ENCODE measurements at places on chromosomes 6 and 20.
A peak's percentile ranks its signal among the peaks of the same experiment; 100 is the strongest.

DNA sequence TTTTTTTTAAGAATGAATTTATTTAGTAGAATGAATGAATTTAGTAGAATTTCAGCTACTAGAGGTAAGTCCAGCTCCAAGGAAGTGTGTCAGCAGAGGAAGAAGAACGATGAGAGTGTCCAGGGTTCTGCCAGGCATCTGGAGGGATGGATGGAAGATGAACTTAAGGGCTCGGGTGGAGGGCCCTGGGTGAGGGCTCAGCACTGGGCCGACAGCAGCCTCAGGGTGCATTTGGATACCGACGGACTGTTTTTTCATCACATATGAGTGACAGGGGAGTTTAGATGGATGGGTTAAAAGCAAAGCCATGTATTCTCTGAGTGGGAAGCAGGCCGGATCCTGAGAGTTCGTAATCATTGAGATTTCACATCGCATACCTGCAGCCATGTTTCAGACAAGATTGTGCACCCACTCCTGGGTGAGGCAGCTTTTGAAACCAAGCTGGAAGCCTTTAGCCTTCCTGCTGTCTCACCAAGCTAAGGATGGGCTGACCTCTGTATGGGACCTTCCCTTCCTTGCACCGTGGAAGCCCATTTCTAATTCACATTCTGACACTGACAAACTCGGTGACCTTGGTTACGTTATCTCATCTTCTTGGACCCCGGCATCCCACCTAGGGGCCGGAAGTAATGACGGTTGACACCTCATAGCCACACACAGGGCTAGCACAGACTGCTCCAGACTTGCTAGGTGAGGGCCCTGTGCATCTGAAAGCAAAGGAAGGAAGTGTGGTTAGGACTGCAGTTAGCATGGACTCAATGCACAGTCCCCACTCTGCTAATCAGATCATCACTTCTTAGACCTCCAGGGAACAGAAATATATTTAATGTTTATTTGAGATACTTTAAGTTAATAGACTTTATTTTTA, 228.5 kb downstream of the SLC24A3 start:
- no peak for DNase-seq

DNA sequence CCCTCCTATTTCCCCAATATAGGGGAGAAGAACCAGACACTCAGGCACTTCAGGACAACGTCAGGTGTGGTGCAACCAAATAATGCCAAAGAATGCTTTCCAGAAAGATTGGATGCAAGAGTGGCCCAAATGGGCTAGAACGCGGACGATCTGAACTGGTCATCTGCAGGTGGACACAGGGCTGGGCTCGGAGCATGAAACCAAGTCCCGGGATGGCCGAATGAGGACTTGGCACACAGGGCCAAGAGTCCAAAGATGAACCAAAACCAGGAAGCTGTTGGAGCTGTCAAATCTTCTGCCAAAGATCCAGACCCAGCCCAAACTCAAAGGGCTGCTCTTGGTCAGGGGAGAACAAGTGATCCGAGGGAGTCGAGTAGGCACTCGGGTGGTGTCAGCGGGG, 143.9 kb upstream of the ARID1B start:
- DNase-seq: no peak

DNA sequence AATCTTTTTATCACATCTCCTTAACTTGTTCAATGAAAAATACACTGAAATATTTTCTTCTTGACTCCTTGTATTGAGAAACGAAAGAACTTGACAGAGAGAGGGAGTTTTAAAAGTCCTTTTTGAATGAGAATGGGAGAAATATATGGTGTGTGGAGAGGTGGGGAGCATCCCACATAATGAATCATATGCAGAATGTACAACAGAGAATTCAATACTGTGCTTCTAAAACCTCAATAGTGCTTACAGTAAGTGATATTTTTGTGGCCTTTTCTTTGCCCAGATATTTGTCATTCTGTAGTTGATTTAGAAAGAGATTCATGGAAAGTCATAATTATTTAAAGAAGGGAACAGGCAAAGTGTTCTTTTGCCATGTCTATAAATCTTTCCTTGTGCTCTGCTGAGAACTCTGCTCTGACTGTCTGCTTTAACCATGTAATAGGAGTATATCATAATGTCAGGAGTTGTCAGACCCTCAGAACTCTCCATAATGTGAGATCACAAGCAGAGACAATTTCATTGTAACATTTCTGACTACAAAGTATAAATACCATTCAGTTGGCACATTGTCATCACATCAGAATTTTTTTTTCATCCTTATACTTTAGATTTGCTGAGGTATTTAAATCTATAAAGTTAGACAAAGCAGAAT, 32.8 kb upstream of the HS3ST5 start:
- no peak for DNase-seq

- no peak for DNase-seq
Observed at GRCh38 chr20:33348136-33348937, 53.0 kb downstream of the CDK5RAP1 start.

DNA sequence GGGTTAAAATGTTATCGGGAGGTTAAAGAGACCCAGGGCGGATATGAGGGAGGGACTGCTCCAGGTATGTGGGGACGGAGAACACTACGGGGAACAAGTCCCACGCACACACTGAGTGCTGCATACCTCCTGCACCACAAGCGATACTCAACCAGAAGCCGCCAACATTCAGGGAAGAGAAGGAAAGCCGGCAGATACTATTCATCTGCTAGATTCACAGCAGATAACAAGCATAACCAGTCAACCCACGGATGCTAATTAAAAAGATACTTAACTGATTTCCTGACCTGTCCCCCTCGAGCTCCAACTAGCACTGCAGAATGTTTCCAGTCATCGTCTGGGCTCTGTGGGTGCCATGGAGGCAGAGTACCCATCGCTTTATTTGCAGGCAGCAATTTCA, 45.1 kb upstream of the RPS6KA2 start:
- DNase-seq: no peak

- peak; percentile 17 for DNase-seq
Observed at GRCh38 chr6:26383624-26384417, 913 bp downstream of the BTN2A2 start.

DNA sequence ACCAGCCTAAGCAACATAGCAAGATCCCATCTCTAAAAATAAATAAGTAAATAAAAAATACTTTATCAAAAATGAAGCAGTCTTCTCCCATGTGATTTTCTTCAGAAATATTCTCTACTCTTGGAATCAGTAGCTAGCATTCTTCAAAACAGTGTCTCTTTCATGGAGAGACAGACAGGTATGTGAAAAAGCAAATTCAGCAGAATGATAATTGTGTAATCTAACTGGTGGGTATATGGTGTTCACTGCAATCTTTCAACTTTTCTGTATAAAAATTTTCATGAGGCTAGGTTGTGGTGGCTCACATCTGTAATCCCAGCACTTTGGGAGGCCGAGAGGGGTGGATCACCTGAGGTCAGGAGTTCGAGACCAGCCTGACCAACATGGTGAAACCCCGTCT, 7.9 kb downstream of the MRS2 start:
- DNase-seq: no peak

GRCh38 chr6:108562503-108562993, 1.8 kb downstream of the FOXO3 start:
- DNase-seq: no peak

- no peak for DNase-seq
Observed at GRCh38 chr20:58965270-58966064, 15.6 kb upstream of the NELFCD start.

DNA sequence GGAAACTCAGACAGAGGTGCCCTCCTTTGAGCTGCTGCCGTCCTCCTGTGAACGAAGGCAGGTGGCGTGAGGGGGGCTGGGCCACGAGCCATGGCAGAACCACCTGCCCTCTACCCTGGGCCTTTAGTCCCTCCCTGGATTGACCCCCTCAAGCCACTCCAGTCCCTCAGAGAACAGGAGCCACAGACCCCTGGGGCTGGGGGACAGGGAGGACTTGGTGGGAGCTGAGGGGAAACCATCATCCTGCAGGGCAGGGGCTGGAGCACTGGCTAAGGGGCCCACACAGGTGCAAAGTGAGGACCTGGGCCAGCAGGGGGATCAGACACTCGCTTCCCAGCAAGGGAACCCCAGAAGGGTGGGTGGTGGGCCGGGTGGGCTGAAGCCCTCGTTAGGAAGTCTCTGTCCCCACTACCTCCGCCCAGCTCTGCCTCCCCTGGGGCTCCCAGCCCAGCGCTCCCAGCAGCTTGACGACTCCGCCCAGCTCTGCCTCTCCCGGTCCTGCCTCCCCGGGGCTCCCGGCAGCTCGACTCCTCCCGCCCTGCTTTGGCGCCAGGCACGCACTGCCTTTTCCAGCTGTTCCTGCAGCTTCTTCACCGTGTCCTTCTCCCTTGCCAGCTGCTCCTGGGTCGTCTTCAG, 44.4 kb downstream of the DSTN start:
- no peak for DNase-seq

DNA sequence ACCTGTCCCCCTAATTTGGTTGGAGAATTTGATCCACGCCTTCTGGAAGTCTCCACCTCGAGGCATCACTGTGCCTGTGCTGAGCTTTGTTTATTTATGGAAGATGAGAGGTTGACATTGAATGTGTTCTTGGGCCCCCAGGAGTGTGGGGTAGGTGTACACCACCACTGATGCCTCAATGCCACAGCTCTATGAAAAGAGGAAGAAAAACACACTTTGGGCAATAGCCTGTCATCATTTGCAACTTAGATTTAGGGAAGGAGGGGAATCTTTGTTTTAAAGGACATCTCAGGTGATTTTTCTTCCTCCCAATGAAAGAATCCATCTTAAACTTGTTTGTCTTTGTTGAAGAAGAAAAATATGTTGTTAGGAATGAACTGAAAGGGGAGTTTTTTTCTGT, 42.6 kb downstream of the TBC1D7 start:
- no peak for DNase-seq

DNA sequence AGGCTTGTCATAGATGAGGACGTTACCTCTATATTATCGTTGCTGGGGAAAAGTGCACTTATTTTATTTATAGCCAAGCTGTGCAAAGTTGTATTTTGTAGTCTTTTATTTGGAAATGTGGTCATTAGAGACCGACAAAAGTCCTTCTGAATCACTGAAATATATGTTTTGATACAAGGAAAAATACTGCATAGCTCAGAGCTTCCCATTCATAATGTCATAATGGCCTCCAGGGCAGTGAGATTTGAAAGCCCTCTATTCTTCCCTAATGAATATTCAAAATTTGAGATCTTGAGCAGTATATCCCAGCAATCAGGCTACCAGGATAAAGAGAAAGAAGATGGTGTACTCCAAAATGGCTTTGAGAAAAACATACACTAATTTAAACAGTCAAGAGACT, 64.6 kb downstream of the CAP2 start:
- DNase-seq: no peak

GRCh38 chr6:50213146-50213545, 163.4 kb upstream of the DEFB112 start:
- no peak for DNase-seq

- DNase-seq: no peak
Observed at GRCh38 chr6:109834131-109834530, 143.0 kb downstream of the FIG4 start.

DNA sequence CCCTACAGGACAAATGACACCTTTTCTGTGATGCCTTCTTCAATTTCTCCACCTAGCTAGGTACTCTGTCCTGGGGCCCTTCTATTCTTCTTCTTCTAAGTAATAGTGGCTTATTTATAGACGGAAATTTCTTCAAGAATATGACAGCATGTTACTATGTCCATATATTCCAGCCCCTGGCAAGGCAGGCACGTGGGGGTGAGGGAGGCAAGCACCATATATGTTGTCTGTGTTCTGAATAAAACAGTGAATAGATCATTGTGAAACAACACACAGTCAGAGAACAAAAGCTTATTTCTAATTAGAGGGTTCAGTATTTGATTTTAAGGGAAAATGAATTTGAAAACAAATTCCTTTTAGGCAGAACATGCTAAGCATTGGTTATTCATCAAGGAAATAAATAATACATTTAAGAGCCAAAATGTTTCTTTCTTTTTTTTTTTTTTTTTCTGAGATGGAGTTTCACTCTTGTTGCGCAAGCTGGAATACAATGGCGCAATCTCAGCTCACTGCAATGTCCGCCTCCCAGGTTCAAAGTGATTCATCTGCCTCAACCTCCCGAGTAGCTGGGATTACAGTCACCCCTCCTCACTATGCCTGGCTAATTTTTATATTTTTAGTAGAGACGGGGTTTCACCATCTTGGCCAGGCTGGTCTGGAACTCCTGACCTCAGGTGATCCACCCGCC, 6.2 kb downstream of the HEBP2 start:
- no peak for DNase-seq

- DNase-seq: no peak
Observed at GRCh38 chr6:37602801-37603200, 94.9 kb downstream of the MDGA1 start.

DNA sequence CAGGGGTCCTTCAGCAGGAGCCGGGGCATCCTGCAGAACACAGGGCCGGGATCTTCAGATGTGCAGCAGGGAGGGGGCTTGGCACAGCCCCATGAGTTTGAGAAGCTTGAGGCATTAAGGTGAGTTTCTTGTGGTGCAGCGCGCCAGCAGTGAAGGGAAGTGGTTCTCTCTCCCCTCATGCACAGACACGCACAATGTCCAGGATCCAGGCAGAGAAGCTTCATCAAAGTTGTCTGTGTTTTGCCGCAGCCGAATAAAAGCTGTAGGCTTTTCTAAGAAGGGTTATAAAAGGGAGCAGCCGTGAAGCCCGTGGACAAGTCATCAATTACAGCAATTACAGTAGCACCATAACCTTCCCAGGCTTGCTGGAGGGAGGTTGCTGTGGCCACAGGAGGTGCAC, 491.0 kb upstream of the CDH4 start:
- DNase-seq: no peak
